ENCODE measurements at places on chromosomes 5 and 9. TPM values are rescaled to one million over a fixed set of nuclear protein-coding genes. Genes with fewer than 3 reads are reported as not detected.
A peak's percentile ranks its signal among the peaks of the same experiment; 100 is the strongest.

DNA sequence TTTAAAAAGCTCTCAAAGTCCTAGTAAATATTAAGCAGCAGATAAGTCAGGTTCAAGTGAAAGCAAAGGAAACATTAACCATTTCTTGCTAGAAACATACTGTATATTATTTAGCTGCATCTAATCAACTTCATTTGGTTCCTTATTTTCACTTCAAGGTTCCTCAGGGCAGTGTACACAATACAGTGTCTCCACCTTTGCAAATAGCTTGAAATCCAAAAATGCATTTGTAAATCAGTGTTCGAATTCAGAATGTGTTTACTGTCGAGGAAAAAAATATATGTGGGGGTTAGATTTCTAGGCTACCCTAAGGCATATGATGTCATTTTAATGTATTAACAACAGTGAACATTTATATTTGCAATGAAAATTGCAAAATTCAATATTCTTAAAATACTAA is 436.0 kb downstream of the CETN3 start:
- DNase-seq, result no peak

- DNase-seq, result peak; percentile 69
Measured at GRCh38 chr5:127683008-127683407, 20.2 kb upstream of the CCDC192 start.

GRCh38 chr9:20152151-20152725 is 363.4 kb upstream of the SLC24A2 start:
- no peak for DNase-seq

DNA sequence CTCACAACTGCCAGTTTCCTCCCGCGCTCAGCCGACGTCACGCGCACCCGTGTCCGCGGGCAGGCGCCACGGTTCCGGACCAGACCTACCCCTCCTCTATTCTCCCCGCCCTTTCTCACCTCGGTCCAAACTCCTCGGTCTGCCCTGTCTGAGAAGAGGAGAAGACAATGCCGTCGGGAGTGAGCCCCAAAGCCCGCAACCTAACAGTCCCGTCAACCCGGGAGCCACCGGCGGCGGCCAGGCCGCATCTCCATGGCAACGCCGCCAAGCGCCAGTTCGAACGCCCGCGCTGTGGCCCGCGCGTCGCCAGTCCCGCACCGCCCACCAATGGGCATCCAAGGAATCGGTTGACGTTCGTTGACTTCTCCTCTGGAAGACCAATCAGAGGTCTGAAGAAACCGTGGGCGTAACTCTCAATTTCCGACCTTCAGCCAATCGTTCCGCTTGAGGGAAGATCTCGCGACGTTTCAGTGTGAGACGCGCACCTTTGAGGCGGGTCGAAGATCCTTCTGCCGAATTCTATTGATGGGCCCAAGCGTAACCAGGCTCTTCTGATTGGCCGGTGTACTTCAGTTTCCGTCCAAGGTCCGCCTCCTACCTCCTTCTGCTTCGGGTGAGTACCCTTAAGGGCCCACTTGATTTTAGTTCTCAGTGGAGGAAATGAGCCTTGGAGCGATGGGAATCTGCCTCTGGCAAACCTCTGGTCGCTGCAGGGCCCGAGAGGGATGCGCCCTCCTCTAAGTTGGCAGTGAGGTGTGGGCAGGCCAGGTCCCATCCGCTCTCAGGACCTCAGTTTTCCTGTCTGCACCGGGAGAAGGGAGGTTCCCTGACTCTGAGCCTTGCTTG is at the start of the genes KIF24 and NUDT2:
Gene KIF24 (minus strand): TSS at position 282 of the 846 bp plus-strand sequence. CDS start 17,922 bp downstream, outside the sequence.
Gene NUDT2 (plus strand): TSS at position 583 of the 846 bp plus-strand sequence. CDS start 9,471 bp downstream, outside the sequence.
- DNase-seq, result peak; percentile 100

DNA sequence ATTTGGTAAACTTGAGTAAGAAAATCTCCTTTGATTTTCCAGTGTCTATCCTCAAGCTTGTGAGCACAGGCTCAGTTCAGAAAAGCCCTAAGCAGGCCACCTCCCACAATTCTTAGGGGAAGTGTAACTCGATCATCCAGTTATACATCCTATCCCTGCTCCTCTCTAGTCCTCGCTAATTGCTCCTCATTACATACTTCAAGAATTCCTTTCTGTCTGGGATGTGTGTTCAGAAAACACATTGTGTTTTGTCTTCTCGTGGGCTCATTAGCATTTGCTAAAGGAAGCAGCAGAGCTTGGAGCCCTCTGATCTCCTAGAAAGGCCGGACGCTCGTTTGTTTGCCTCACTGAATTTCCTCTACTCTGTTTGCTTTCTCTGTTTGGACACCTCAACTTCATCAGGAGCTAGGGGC is 268.2 kb upstream of the RFX3 start:
- no peak for DNase-seq

DNA sequence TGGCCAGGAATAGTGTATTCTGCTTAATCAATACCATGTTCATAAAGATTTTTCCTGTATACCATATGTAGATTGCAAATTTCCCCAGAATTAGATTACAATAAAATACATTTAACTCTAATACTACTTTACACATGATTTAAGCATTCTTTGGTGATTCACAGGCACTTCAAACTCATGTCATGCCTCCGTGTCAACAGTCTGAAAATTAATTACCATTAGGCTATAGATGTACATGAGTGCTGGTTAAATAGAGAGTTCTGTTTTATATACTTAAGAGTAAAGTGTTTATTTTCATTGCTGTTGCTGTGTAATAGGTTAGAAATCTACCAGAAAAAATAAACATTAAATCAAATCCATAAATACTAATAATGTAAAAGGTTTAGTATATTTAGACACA is 159.8 kb downstream of the ZSWIM6 start:
- DNase-seq, result no peak

DNA sequence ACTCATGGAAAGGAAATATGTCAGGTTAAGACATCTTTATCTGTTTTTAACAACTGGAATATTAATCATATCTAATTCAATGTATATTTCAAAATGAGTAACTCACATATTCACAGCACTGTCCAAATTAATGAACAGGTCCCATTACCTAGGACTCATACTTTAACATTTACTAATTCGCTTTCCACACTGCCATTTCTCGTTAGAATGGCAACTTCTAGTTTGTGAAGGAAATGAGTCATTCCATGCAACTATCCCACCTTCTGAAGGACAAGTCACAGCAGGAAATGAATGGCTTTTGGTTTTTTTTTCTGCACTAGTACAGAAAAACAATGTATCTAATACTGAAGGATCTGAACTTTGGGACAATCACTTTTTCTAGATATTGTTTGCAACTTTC is 24.6 kb upstream of the IFNK start:
- peak; percentile 64 for DNase-seq

The SOHLH1 gene
- not detected for polyA plus RNA-seq

The FBN2 gene
- 17.2 TPM for polyA plus RNA-seq

Data from endothelial cell of umbilical vein (primary cell).